ENCODE measurements at places on chromosomes 3 and 15.
A peak's percentile ranks its signal among the peaks of the same experiment; 100 is the strongest.

GRCh38 chr3:106635271-106635670 lies 742.0 kb upstream of the CCDC54 start:
- DNase-seq: no peak

DNA sequence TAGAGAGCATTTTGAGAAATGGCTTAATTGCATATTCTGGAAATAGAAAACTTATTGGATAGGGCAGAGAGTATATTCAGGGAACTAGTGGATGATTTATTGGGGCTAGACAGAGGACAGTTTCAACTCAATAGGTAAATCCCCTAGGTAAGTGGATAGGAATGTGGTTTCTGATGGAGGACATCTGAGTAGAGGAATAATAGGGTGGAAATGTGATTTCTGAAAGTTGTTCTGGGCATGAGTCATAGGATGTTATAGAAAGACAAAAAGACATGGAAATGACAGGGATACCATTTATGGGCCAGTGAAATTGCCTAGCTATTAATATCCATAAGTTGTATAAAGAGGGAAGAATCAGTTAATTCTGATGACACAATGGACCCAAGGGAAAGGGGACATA lies 563.3 kb upstream of the GOLIM4 start:
- no peak for DNase-seq

GRCh38 chr3:187051066-187051465 lies 88.2 kb downstream of the RPL39L start:
- no peak for DNase-seq

- DNase-seq: no peak
Measured at GRCh38 chr3:144351773-144352365, 380.2 kb downstream of the DIPK2A start.

GRCh38 chr3:128279601-128279880 lies 126.3 kb downstream of the EEFSEC start:
- no peak for DNase-seq

DNA sequence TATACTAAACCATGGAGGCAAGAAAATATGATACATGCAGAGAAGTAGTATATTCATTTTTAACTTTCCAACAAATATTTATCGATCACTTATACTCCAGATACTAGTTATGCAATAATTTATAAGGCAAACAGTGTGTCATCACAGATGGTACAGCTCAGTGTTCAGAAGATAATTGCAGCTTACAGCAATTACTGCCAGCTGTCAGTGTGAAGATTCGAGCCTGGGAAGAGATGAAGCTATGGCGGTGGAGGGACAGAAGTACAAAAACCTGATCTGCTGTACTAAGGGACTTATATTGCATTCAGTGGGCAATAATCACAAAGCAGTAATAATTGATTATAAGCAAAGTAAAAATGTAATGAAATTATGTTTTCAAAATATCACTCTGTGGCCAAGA lies 170.6 kb upstream of the EPHA3 start:
- DNase-seq: no peak

DNA sequence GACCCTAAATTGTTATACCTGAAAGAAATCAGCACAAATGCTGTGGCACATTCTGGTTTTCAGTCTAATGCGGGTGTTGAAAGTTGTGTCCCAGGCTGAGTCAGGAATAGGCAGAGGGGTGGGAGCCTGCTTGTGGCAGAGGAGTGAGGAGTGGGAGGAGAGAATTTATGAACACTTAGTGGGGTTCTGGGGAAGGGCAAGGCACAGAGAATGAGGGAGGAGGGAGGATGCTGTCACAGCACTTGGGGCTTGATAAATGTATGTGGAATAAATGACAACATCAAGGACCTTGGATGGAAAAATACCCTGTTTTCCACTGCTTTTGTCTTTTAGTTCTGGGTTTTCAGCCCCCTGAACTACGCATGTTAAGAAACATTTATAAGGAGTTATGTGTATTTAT lies 49.3 kb downstream of the ZNF621 start:
- no peak for DNase-seq

GRCh38 chr3:67018789-67019526 lies 20.9 kb downstream of the KBTBD8 start:
- no peak for DNase-seq

- no peak for DNase-seq
Measured at GRCh38 chr3:85254738-85255137, 295.9 kb downstream of the CADM2 start.

DNA sequence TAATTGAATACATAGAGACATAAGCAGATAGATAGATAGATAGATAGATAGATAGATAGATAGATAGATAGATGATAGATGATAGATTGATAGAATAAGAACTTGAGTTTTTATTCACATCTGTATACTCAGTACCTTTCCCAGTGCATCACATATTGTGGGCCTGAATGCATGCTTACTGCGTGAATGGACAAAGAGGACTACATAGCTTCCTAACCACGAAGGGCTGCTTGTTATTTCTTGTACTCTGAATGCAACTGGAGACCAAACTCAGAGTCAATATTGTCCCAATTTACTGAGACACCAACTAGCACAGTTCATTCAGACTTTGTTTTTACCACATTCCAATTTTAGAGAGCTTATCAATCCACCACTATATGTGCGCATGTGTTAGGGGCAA lies 422.9 kb upstream of the GRM7 start:
- no peak for DNase-seq

GRCh38 chr3:54578417-54578816 lies 349.4 kb downstream of the LRTM1 start:
- DNase-seq: no peak

DNA sequence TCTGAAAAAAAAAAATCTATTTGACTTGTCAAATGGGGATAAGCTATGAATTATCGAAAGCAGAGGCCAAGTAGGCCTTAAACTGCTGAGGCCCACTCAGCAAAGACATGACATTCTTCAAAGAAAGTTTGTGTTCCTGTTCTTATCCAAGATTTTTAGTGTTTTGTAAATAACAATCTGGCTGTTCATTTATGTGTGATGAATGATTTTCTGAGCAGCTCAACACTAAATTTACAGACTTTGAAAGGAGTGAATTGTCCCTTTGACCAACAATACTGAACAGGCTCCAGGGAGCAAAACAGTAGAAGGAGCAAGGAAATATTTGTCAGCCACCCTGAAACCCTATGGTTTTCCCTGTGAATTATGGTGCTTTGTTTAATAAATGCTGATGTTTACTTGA lies 512.6 kb upstream of the NAALADL2 start:
- no peak for DNase-seq

GRCh38 chr15:74340150-74340549 lies 27.3 kb downstream of the CYP11A1 start:
- no peak for DNase-seq

- peak; percentile 16 for DNase-seq
Measured at GRCh38 chr3:141659821-141660613, 78.1 kb upstream of the RNF7 start.

DNA sequence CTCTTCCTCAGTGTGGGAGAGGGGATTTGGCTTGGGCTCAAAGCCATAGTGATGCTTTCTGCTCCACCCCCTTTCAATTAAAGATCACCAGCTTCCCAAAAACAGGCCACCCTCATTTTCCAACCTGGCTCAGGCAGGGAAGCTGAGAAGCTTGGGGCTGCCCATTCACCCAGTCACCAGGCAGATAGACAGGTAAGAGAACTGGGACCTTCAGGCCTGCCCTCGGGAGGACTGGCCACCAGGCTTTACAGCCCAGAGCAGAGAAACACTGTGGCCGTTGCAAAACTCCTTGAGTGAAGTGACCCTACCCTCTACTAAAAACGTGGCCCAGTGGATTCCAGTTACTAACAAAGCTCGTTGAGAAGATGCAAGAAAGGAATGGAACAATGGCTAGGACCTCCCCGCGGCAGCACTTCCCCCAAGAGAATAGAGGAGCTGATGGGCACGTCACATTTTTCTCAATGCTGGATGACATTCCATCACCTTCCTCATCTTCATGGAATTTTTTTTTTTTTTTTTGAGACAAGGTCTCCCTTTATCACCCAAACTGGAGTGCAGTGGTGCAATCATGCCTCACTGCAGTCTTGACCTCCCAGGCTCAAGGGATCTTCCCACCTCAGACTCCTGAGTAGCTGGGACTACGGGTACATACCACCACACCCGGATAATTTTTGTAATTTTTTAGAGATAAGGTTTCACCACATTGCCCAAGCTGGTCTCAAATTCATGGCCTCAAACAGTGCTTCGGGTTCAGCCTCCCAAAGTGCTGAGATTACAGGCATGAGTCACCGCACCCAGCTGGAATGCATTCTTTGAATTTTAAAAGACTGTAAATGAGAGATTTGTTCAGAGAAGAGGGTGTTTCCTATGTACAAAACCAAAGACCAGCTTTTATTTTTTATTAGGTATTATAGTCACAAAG lies 37.9 kb downstream of the LIPC start:
- no peak for DNase-seq

DNA sequence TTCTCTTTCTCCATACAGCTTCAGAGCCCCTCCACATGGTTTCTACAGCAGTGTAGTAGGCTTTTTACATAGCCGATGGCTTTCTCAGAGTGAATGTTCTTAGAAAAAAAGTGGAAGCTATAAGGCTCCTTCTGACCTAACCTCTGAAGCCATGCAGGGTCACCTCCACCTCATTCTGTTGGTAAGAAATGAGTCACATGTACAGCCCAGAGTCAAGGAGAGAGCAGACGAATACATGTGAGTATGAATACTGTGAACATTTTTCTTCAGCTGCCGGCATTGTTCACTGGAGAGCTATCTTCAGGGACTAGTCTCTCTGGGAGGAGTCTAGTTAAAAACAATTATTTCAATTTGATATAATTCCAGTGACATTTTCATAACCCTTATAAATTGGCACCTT lies 68.2 kb upstream of the THRB start:
- no peak for DNase-seq

GRCh38 chr3:44104668-44105321 lies 136.9 kb upstream of the TOPAZ1 start:
- DNase-seq: no peak

DNA sequence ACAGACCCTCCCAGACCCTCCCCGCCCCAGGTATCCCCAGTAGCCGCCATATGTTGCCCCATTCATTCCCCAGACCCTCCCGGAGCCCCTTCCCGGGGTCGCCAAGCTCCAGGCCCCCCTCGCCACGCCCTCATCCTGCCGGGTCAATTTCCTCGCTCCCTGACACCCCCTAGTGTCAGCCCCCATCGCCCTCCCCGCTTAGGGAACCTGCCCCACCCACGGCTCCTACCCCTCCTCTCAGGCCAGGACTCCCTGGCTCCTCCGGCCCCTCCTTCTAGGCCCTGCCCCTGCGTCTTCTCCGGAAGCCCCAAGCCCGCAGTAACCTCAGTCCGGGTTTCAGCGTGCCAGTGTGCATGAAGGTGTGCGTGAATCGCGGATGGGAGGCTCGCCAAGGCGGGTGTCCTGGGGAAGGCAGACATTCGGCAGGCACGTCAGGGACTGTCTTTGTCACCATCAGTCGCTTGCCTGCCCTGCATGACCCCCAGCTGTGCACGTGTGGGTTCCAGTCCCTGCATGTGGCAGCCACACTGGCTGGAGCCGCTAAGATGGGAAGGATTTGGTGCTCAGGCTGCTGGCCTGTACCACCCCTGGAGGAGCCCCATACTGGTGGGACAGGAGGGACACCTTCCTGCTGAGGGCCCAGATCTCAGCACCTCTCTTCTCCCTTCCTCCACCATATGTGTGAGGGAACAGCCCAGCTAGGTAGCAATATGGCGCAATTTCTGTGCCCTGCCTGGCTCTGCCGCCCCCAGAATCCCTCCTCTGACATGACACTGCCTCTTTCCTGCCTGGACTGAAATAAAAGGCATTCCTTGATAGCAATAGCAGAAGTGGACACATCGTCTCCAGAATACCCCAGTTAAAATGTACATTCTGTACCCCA lies 693 bp downstream of the DISP2 start:
- no peak for DNase-seq

DNA sequence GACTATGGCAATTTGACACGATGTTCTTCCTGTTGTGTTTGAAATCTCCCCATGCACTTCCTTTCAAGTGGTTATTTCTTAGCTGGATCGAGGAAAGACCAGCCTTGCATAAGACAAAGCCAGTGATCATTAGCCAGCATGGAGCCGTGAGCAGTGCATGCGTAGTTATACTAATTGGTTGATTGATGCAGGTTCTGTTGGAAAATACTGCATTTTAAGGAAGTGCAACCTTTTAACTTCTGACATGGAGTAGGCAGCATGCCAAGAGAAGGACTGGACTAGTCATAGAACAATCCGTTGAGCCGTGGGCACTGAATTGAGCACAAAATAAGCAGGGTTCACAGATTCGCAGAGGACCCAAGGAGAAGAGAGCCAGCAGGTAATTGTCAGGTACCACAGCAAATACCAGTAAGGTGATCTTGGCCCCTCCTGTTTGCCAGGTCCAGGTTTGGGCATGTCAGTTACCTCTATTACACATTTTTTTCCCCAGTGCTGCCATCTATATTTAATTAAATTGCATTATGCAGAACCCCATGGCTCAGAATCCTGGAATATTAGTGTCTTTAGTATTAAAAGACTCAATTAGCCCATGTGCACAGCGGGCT lies 29.0 kb upstream of the BCL6 start:
- DNase-seq: no peak

GRCh38 chr15:74541494-74542165 lies 610 bp downstream of the ARID3B start:
- DNase-seq: no peak

DNA sequence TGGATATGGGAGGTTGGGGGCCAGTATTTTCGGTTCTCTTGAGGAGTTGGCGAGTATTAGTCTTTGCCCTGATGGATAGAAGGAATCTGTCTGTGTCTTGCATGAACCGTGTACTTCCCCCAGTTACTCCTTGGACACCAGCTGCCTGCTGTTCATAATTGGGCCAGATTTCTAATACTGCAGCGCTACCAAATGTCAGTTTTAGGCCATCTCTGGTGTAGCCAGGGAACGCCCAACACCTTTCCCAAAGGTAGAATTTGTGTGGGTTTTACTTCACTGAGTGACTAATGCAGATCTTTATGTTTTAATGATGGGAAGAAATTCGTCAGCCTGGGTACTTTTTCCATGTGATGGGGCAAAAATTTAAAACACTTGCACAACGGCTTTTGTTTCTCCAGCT lies 18.4 kb downstream of the FLNB start:
- DNase-seq: no peak

- no peak for DNase-seq
Measured at GRCh38 chr3:52839892-52840545, 5.2 kb upstream of the MUSTN1 start.

- no peak for DNase-seq
Measured at GRCh38 chr15:40269604-40270003, 13.3 kb downstream of the ANKRD63 start.

DNA sequence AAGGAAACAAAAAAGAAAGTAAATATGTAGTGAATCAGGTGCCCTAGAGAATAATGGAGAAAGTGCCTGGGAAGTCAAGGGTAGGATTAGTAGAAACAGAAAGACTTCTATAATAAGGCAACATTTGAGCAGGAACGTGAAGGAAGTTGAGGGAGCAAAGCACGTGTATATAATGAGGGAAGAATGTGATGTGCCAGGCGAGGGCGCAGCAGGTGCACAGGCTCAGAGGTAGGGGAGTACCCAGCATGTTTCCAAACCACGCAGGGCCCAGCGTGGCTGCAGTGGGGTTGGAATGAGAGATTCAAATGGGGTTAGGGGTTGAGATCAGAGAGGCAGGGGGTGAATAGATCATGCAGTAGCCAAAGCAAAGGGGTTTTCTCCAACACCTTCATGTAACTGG lies 91.9 kb upstream of the VGLL4 start:
- no peak for DNase-seq

- no peak for DNase-seq
Measured at GRCh38 chr3:129195731-129196256, 12.1 kb upstream of the CNBP start.

- DNase-seq: no peak
Measured at GRCh38 chr3:128701342-128702212, 24.4 kb upstream of the RAB7A start.

GRCh38 chr3:14253022-14253706 lies 74.5 kb downstream of the LSM3 start:
- no peak for DNase-seq

All from NCI-H2029 treated with DMSO at 0.1 percent for 48 hours (cell line).